ENCODE measurements at places on chromosomes 6 and 20.

- no peak for DNase-seq
Observed at GRCh38 chr20:46085179-46085851, 4.4 kb downstream of the NCOA5 start.

DNA sequence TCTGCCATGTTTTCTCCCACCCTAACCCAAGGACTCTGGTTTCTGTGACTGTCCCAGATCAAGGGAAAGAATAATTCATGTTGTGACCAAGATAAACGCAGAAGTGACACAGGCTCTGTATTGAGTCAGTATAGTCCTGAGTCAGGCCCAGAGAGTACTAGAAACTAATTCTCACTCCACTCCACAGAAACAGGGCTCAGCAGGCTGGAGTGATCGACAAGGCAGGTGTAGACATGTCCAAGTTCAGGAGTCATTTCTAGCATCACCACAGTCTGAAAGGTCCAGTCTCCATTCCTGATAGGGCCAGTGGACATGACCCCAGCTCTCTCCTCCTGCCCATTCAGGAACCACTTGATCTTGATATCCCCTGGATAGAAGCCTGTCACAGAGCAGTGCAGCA is 2.7 kb downstream of the HLA-DOB start:
- DNase-seq = no peak

DNA sequence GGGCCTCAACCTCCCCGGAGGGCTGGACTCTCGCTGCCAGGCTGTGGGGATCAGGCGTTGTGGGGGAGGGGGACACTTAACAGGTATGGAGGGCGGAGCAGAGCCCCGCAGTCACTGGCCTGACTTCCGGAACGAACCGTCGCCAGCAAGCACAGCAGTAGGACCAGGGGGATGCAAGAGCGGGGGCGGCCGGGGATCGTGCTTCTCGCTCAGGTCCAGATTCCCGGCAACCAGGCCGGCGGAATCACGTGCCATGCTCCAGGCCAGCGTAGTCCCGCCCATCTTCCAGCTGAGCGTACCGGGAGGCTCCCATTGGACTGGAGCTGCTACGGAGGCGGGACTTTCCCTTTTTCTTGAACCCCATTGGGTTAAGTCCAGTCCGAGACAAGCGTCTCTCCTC is 10.0 kb upstream of the POU5F1 start:
- DNase-seq = no peak

DNA sequence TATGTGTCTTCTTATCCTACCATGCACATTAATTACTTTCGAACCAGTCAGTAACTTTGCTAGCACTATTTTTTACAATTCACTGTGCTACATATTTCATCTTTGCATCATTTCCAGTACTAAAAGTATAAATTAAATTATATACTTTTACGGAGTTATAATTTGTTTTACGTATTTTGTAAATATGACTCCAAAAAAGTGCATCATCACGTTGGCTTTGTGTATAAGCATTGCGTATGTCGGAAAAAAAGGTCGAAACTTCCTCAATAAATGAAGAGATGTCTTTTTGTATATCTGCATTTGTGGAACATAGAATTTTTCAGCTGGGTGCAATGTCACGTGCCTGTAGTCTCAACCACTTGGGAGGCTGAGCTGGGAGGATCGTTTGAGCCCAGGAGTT is 52.0 kb downstream of the USP49 start:
- DNase-seq = no peak

GRCh38 chr6:137167702-137168377 is 5.6 kb downstream of the IL22RA2 start:
- DNase-seq = no peak

- no peak for DNase-seq
Observed at GRCh38 chr6:168342636-168343035, 23.1 kb upstream of the DACT2 start.

DNA sequence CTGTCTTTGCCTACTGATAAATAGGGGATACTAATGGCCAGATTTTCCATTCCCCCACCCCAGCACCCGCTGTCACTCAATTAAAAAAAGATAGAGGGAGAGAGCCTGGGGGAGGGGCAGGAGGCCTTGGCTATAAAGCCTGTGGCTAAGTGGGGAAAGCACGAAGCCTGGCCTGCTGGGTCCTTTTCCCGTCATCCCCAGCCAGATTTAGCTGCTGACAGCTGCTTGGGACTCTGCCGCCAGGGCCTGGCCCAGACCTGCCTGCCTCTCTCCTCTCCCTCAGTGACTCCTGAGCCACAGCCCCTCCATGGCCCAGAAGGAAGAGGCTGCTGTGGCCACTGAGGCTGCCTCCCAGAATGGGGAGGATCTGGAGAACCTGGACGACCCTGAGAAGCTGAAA is at the start of gene APOBEC2:
TSS of gene APOBEC2 (plus strand) at position 162 of the 400 bp plus-strand sequence. CDS start at position 308, 146 bp downstream.
- no peak for DNase-seq

DNA sequence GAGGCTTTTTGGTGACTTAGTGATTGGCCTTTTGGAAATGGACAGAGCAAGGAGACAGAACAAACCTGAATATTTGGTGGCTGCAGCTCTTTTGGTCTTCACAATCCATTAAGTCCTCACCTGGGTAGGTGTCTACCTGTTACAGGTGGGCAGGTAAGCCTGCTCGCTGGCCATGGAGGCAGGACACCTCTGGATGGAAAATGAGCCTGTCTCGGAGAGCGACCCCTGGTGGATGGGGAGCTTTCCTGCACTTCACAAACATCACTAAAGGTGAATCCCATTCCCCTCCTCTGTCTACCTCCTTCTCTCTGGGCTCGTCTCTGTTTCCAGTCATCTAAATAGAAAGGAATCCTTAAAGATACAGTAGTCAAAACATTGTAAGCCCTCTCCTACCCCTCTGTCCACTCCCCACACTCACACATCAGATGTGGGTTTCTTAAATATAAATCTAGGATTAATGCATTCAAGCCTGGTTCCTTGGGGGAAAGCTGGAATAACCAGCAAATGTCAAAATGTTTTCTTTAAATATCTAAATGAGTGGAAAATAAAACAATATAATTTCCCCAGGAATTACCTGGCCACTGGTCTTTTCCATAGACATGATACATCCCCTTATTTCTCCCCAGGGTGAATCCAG is 304.9 kb downstream of the CDH26 start:
- DNase-seq = peak; percentile 17

GRCh38 chr6:163536770-163537169 is 122.3 kb downstream of the QKI start:
- no peak for DNase-seq

- no peak for DNase-seq
Observed at GRCh38 chr6:68059899-68060298, 575.2 kb upstream of the ADGRB3 start.

DNA sequence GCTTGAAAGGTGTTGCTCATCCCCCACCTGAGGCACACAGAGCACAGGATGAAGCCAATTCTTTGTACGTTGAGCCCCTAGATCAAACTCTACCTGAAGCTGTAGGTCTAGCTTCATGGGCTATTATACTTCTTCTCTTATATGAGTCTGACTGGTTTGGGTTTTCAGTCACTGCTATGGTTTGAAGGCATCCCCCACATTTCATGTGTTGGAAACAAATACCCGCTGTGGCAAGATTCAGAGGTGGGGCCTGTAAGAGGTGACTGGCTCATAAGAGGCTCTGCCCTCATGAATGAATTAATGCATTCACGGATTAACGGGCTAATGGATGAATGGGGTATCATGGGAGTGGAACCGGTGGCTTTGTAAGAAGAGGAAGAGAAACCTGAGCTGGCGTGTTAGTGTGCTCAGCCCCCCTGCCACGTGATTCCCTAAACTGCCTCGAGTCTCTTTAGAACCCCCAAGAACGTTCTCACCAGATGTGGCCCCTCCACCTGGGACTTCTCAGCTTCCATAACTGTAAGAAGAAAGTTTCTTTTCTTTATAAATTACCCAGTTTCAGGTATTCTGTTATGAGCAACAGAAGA is 39.2 kb downstream of the PREX1 start:
- no peak for DNase-seq

All from stimulated activated CD4-positive, alpha-beta T cell treated with anti-CD3 and anti-CD28 coated beads, Interleukin-1b, Interleukin-23, amount 100 ng/mL, for 1 hour (primary cell).